ENCODE measurements at places on chromosomes 7 and 10.
A peak's percentile ranks its signal among the peaks of the same experiment; 100 is the strongest.

DNA sequence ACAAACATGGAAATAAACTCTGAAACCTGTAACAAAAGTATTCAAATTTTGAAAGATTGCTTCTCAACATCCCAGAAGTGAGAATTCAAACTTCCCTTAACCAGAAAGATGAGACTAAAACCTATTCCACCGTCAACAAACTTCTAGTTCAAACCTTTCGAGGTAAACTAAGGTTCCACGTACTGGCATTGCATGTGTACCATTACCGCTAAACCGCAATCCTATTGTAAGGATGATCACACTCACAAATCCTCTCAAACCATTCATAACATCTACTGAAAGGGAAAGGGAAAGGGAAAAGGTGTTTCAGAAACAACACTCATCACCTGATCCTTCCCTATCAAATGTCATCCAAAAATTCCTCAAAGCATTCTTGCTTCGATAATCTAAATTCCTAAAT lies 3.1 kb downstream of the SMURF1 start:
- DNase-seq, result no peak

GRCh38 chr7:107318523-107319160 lies 149.8 kb downstream of the HBP1 start:
- no peak for DNase-seq

DNA sequence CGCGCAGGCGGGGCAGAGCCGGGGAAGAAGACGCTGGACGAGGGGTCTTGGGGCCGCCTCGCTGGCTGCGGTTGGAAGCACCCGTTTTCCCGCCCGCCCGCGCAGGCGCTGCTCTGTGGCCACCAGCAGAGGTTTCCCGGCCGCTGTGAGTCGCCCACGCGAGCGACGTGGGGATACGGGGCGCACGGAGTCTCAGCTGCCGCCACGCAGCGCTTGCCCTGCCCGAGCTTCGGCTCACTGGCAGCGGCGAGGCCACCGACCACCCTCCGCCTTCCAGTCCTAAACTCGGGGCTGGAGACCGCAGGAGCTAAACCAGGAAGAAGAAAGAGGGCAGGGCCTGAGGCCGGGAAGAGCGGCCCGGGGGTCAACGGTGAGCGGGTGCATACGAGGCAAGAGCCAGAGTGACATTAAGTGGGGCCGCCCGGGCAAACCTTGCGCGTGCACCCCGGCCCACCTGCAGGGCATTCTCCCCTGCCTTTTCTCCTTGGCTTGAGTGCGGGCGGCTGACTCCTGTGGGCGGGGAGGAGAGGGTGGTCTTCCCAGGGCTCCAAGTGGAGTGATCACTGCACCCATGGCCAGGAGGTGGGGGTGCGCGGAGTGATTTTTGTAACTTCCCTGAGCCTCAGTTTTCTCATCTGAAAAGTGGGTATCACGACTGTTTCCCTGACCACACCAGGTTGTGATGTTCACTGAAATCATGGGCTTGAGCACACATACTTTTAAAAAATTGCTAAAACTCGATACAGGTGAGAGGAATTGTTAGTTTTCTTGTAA lies 7.1 kb upstream of the EMX2 start:
- DNase-seq, result no peak

- DNase-seq, result no peak
Observed at GRCh38 chr10:89590326-89590725, 54.7 kb downstream of the PANK1 start.

DNA sequence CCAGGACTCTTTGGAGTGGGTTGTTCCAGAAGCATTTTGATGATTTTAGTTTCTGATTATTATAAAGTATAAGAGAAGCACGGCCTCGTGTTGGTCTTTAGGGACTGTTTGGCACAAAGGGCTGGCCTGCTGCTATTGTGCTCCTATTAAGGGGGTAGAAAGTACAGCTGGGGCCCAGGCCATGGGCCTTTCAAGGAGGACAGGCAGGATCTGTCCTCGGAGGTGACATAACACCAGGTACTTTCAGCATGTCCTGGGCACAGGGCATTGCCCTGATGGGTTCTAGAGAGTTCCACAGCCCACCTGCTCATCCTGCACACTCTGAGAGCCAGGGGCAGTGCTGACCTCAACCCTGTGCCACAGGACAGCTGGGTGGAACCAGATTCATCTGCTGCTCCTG lies 24.9 kb downstream of the STRA8 start:
- DNase-seq, result no peak

- DNase-seq, result no peak
Observed at GRCh38 chr7:77438131-77438530, 22.0 kb upstream of the GSAP start.

GRCh38 chr10:37856881-37857286 lies 526 bp downstream of the ZNF248 start:
- peak; percentile 13 for DNase-seq

DNA sequence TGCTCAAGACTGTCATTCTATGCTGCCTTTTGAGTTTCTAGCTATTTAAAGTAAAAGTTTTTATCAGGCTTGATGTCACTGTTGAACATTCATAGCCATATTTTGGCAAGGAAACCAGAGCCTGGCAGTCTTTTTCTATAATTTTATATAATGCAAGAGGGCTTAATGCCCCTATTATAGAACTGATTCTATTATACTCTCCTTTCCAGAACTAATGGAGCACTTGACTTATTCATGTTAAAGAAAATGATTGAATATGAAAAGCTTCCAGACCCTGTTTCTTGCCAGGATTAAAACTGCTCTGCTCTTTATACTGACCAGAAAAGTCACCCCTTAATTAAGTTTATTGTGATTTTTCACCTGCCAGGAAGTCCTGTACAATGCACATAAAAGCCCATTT lies 337.6 kb upstream of the CHRM2 start:
- DNase-seq, result no peak

GRCh38 chr7:70944516-70944915 lies 187.4 kb upstream of the GALNT17 start:
- DNase-seq, result no peak

DNA sequence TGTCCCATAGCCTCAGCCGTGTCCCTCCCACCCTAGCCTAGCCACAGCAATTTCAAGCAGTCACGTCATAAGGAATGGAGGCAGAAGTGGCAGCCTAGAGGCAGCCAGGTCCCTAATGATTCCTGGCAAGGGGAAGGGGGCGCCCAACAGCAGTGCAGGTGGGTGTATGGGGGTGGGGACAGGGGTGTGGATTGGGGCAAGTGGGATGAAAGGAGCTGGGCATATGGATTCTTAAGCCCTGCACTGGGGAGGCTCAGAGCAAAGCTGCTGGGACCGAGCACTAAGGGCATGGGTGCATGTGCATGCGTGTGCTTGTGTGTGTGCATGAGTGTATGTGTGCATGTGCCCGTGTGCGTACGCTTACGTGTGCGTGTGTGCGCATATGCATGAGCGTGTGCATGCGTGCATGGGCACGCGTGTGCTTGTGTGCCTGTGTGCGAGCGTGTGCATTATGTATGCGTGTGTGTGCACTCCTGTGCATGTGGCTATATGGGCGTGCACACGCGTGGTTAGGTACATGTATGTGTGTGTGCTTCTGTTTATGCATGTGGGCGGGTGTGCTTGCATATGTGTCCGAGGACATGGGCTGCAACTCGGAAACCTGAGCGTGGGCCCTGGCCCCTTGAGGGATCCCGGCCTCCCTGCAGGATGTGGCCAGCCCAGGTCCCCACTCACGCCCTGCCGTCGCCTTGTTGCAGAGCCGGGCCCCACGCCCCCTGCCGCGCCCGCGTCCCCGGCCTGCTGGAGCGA lies 34.1 kb downstream of the SH2B2 start:
- DNase-seq, result no peak

- no peak for DNase-seq
Observed at GRCh38 chr7:44748948-44749731, 493 bp downstream of the ZMIZ2 start.

DNA sequence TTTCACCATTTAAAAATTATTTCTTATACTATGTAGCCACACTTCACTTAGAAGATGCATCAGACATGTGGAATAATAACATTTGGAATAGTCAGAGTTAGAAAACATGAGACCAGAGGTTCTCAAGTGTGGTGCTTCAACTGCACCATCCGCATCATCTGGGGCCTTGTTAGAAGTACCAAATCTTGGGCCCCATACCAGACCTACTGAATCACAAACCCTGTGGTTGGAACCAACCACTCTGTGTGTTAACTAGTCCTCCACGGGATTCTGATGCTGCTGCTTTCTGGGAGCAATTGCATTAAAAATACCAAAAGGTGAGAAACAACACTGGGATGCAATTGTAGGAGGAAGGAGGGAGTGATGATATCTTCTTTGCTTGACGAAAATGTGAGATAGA lies 125.2 kb downstream of the GNAT3 start:
- no peak for DNase-seq

DNA sequence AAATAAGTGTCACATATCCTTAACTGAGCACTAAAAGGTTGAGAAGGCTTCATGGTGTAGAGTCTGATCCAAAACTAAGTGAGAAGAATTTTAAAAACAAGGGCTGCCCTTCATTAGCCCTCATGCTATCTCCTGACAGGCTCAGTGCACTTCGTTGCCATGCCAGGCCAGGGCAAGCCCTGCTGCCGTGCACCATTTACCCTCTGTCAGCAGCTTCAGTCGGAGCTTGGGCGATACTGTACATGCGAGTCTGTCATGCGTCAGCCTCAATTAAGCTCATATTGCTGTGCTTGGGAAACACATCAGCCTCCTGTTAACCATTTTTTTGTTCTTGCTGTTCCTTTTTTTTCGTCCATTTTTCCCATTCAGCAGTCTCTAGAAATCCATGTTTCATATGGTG lies 166.6 kb downstream of the VTI1A start:
- no peak for DNase-seq

GRCh38 chr10:15211464-15211979 lies 43.0 kb upstream of the NMT2 start:
- DNase-seq, result no peak

- DNase-seq, result no peak
Observed at GRCh38 chr7:107767391-107767790, 23.4 kb downstream of the CBLL1 start.

DNA sequence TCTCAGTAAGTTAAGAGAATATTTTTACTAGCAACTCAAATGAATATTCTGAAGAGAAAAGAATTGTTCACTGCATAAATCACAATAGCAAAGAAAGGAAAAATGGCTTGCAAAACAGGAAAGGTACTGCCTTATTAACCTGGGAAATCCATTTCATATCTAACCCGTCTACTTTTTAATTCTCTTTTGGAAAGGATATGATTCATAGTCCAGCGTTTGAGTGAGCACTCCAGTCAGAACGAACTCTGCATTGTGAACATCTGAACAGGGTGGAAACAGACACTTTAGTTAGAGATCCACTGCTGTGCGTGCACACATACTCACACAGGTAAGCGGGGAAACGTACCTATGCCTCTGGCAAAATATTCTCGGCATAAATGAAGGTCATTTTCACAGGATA lies 56.8 kb downstream of the PAXIP1 start:
- no peak for DNase-seq

- DNase-seq, result peak; percentile 62
Observed at GRCh38 chr10:1050554-1050953, 1.6 kb upstream of the IDI1 start.

GRCh38 chr10:109205929-109206585 lies 717.3 kb downstream of the XPNPEP1 start:
- no peak for DNase-seq

DNA sequence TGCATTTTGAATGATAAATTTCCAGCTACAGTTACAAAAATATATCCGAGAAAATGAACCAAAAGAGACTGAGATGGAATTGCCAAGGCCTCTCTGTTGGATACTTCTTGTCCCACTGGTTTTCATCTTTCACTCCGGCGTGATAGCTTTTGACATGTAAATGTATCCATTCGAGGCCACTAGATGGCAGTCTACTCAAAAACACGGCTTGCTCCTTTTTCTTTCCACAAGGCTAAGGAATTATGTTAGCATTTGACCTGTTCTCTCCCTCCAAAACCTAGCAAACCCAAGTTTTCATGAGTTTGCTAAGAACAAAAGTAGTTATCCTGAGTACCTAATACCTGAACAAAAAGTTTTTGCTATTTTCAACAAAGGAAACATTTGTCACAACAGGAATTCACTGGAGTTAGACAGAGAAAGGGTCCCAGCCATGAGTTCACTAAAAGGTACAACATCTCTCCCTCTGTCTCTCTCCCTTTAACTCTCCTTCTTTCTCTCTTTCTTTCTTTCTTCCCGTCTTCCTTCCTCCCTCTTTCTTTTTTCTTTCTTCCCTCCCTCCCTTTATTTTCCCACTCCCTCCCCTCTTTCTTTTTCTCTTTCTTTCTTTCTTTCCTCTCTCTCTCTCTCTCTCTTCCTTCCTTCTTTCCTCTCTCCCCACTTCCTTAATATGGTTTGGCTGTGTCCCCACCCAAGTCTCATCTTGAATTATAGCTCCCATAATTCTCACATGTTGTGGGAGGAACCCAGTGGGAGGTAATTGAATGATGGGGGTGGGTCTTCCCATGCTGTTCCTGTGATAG lies 207.9 kb upstream of the MYO3A start:
- peak; percentile 66 for DNase-seq

- no peak for DNase-seq
Observed at GRCh38 chr7:128849804-128850490, 12.7 kb upstream of the ATP6V1F start.

DNA sequence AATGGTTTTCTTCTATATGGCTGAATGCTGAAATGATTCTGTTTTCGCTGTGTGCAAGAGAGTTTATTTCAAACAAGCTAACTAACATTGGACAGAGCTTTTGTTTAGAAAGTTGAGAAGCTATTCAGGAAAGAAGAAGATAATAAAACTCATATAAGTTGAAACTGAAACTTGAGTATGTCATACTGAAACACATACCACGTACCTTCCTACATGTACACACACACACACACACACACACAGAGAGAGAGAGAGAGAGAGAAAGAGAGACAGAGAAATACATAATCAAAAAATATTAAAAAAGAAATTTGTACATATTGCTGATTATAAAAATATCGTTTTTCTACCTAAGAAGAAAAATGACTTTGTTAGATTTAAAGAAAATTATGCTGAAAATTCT lies 561.9 kb upstream of the KCND2 start:
- no peak for DNase-seq

- no peak for DNase-seq
Observed at GRCh38 chr10:44713307-44713706, 197.8 kb upstream of the TMEM72 start.

- DNase-seq, result no peak
Observed at GRCh38 chr7:98913612-98914011, 35.3 kb downstream of the TRRAP start.

GRCh38 chr7:92622685-92623084 lies 32.5 kb upstream of the FAM133B start:
- no peak for DNase-seq

GRCh38 chr10:110165239-110165638 lies 42.2 kb upstream of the MXI1 start:
- no peak for DNase-seq

DNA sequence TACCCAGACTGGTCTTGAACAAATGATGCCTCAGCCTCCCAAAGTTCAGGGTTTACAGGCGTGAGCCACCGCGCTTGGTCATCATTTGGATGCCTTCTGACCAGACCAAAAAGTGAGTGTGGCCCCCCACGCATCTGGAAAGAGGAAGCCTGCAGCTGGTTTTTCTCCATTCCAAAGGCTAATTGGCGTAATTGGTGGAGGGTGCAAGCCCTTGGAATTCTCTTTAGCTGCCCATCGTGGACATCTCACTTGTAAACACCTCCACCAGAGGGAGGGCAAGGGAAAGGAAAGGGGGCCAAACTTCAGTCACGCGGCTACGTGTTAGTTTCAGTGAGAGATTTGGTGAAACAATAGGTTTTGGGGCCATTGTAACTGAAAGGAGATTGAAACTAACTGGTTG lies 4.1 kb upstream of the ARHGAP21 start:
- DNase-seq, result no peak

Measured in A549 (cell line).